ENCODE measurements at places on chromosomes 6 and 20.

DNA sequence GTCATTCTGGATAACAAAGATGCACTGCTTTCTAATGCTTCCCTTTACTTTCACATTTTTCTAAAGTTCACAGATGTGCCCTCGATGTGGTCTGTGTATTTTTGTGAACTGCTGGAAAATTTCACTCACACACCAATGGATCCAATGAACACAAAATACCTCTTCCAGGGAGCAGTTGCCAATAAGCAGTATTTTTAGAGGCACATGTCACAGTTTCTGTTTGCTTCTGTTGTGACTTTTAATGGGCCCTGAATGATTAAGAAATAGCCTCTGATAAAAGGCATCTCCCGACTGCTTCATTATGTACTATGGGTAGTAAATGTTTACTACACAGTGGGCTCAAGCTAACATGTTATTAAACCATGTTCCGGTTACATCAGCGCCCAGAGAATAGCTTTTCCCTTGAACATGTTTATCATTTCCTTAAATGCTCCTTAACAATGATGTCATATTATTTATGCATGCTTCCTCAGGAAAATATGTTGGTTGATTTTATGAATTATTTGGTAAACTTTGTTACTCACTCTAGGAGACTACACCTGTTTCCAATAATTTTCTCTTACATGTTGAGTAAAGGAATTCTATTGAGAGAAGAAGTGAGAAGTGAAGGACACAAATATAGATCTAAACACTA is 188.0 kb downstream of the KCNQ5 start:
- DNase-seq, result no peak

DNA sequence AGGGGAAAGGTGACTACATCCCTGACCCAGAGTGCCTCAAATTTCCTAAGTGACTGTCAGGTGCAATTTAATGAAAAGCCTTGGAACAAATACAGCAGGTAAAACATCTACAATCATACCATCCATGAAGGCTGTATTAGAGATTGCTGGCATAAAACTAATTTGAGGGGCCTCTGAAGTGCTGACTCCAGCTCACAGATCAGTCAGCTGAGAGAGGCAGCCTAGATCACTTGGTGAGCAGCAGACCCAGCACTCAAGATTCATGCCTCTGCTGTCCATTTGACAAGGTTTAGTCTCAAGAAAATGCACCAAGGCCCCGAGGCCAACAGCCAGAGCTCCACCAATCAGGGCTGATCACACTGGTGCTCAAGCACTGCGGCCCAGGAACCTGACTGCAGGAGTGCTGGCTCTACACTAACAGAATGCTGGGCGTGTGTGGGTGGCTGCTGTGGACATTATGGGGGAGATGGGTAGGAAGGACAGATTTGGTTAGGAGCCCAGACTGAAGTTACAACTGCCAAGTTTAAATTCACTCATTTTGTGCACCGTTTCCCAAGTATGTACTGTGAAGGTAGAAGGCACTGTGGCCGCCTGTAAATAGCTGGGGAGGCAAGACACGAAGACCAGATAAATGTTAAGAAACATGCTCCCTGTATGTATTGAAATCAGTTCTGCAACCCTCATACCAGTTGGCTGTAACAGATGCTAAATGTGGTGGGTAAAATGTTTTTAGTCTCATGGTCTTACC is 28.2 kb downstream of the SNX5 start:
- no peak for DNase-seq

- DNase-seq, result no peak
Observed at GRCh38 chr6:158954753-158955152, 45.2 kb downstream of the RSPH3 start.

DNA sequence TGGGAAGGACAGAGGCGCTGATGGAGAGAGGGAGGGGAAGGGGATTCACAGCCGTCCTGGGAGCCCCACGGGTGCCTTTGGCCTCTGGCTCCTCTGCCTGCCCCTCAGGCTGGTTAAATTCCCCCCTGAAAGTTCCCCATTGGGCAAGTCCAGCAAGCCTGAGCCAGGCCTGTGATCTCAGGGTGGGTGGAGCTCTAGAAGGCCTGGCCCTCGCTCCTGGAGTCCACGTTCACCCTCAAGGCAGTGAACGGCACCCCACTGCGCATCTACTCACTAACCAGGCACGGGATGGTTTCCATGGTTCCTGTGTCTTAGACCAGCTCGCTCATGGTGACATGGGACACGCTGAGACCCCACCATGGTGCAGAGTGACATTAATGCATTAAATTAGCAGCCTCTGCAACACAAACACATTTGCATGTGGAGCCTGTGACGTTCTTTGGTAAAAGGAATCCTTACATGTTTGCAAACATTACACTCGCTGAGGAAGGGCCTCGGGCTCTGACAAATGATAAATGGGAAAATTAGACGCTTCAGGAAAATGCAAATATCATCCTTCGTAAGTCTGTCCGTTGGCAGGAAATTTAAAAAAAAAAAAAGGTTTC is 452.7 kb downstream of the PREX1 start:
- no peak for DNase-seq

DNA sequence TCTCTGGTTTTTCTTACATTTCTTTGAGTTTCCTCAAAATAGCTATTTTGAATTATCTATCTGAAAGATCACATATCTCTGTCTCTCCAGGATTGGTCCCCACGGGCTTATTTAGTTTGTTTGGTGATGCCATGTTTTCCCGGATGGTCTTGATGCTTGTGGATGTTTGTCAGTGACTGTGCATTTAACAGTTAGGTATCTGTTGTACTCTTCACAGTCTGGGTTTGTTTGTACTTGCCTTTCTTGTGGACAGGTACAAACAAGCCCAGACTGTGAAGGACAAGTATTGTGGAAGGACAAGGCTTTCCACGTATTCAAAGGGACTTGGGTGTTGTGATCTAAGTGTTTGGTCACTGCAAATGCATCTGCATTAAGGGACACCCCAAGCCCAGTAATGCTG is 49.9 kb upstream of the TOP1 start:
- DNase-seq, result no peak

- DNase-seq, result no peak
Observed at GRCh38 chr20:11813106-11813890, 104.4 kb upstream of the BTBD3 start.

- no peak for DNase-seq
Observed at GRCh38 chr6:51090343-51090742, 271.7 kb downstream of the TFAP2B start.

GRCh38 chr6:106540907-106541306 is 88.4 kb downstream of the RTN4IP1 start:
- no peak for DNase-seq

GRCh38 chr6:604579-604978 is 52.3 kb downstream of the HUS1B start:
- no peak for DNase-seq

DNA sequence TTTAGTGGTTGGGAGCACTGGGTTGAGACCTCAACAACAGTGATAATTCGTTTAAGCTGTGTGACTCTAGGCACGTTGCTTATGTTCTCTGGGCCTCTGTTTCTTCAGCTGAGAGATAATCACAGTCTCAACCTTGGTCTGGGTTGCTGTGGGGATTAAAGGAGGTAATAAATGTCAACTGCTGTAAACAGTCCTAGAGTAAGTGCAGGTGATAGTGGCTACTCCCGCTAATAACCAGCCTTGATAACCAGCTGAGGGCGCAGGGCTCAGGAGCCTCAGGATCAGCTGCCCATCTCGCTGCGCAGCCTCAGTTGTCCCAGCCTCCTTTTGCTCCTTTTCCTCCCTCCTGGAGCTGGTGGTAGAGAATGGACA is 58.0 kb downstream of the JARID2 start:
- no peak for DNase-seq

DNA sequence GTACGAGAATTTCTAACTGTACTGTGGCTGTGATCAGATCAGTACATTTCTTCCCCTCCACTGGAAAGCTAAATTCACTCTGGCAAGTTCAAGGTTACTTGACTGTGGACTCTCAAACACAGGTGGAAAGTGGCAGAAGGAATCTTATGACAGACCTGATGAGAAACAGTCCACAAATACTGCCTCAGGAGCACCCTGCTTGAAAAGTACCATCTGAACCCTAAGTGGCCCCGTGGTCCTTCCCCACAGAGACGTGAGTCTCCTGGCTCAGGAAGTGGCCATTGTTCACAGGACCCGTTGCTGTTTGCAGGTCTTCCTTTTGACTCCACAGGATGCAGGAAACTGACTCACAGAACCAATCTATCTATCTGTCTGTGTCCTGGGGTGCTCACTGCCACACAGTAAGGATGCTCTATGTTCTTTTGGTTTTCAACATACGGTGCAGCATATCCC is 47.5 kb upstream of the NHSL1 start:
- DNase-seq, result peak; percentile 10

GRCh38 chr6:29724937-29725869 is 2.0 kb downstream of the HLA-F start:
- no peak for DNase-seq

- no peak for DNase-seq
Observed at GRCh38 chr6:36698196-36698595, 570 bp downstream of the RAB44 start.

DNA sequence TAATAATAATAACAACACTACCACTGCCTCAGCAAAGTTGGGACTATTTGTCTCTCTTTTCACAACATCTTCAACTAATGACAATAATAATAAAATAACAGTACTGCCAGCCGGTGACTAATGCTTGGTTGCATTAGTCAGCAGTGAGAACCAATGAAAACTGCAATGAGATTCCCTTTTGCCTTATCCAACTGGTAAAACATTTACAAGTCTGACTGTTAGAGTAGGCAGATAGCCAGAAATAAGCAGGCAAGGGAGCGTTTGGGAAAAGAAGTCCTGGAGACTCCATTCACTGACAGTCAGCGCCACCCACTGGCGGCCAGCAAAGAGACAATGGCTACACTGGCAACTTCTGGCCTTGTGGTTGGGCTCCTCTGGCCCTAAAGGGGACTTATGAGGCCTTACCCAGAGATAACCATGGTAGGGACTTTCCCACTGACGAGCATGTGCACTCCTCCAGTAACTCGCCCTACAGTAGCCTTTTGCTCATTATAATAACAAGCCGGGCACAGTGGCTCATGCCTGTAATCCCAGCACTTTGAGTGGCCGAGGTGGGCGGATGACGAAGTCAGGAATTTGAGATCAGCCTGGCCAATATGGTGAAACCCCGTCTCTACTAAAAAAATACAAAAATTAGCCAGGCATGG is 3.4 kb upstream of the NSFL1C start:
- peak; percentile 67 for DNase-seq

- no peak for DNase-seq
Observed at GRCh38 chr20:396619-397431, 11.3 kb upstream of the RBCK1 start.

DNA sequence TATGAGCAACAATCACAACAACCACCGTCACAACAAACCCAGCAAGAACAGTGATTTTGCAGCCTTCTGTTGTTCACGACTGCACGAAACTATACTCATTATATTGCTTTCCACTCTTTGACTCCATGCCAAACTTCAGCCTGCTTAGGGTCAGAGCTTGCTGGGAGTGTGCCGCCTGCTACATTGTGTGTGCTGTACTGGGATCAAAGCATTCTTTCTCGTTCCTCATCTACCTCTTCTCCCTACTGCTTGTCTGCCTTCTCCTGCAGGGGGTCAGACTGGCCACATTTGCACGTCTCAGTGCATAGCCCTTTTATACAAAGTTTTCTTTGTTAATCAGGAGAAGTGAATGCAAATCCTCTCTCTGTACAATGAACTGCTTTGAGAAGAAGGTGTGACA is 401.6 kb upstream of the CITED2 start:
- no peak for DNase-seq

DNA sequence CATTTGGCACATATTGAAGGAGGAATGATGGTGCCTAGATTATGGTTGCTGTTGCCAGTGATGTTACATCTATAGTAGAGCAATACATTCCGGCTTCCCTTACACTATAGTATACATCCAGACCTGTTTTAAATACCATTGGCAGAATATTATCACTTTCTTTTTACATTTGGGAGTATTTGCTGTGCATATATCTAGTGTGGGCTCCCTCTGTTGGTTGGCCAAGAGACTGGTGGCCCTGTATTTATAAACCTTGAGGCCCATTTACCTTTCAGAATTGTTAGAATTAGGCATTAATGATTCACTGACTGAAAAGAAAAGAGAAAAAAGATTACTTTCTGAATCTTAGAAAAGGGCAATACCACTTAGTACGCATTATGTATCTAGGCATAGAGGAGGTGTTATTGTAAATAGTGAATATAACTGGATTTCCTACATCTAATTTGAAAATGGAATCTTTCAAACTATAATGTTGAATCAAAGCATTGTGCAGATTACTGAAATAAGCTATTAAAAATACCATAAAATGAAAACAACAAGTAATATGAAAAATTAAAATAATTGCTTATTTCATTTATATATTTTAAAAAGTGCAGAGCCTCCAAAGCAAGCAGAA is 628.8 kb upstream of the MAN1A1 start:
- DNase-seq, result peak; percentile 4
